ENCODE measurements at places on chromosomes 1 and 21.

DNA sequence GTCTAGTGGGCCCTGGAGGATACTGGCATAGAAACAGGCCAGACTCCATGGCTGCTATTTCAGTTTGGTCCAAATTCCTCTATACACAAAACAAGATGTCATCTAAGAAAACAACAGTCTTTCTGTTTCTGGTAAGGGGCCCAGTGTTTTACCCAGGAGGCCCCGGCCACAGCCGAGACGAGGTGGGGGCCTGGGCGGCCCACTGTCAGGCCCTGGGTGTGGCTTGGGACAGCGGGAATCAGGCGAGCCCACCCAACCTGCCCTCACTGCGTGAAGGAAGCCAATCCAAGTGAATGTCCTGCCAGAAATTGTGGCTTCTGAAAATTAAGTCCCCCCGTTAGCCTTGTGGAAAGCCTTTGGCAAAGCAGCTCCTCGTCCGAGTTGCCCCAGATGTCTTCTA, 31.2 kb upstream of the GPR153 start:
- no peak for DNase-seq

GRCh38 chr1:173857363-173857917, 10.3 kb downstream of the GAS5 start:
- no peak for DNase-seq

DNA sequence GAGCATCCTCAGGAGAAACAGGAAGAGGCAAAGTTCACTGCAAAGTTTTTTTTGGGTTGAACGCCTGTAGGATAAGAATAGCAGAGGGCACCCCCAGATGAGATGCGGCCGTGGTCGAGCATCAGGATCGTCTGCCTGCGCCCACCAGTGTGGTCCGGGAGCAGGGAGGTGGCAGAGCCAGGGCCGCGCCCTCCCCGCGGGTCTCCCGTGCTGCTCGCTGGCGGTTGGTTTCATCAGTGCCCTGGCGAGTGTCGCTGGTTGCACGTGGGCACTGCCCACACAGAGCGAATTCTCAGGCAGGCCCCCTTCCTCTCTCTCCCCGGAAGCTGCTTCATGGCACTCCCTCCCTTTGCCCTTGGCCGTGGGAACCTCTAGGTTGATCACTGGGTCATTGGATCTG, 120.0 kb downstream of the PCBP3 start:
- DNase-seq = no peak

GRCh38 chr1:94739521-94740061, 80.6 kb upstream of the SLC44A3 start:
- DNase-seq = no peak

DNA sequence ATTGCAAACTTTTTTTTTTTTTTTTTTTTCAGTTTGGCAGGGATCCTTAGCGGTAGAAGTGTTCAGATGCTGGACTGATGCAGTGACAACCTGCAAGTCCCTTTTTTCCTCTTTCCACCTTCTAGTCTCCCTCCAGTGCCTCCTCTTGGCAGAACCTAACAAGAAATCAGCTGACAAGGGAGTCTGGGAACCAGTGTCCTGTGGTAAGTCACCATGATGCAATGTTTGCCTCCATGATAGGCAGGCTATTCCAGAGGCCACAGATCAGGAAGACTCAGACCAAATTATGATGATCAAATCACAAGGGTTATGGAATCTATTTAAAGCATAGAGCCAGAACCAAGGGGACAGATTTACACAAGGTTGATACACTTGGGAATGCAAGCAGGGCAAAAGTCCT, 3.0 kb upstream of the CD34 start:
- DNase-seq = no peak

DNA sequence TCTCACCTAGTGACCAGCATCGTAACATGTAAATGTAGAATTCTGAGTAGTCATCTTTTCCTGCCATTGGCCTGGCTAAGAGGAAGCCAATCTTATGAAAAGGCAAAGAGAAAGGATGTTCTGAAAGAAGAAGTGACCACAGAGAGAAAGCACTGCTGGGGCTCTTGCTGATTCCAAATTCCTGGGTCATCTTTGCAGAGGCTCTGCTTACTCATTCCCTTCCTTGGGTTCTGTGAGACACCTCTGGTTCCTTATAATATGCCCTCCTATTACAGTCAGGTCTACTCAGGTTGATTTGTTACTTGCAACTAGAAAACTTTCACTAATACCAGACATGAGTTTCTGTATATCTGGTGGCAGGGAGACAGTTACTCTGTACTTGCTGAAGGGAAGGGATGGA, 198.8 kb upstream of the C8B start:
- DNase-seq = no peak

- DNase-seq = peak; percentile 26
Observed at GRCh38 chr21:45405819-45406762, 1.1 kb downstream of the COL18A1 start.

GRCh38 chr1:24584171-24584647, 28.3 kb downstream of the NCMAP start:
- no peak for DNase-seq

- no peak for DNase-seq
Observed at GRCh38 chr21:46145159-46145839, 10.1 kb downstream of the FTCD start.

GRCh38 chr1:173856903-173857302, 10.9 kb downstream of the GAS5 start:
- DNase-seq = no peak

DNA sequence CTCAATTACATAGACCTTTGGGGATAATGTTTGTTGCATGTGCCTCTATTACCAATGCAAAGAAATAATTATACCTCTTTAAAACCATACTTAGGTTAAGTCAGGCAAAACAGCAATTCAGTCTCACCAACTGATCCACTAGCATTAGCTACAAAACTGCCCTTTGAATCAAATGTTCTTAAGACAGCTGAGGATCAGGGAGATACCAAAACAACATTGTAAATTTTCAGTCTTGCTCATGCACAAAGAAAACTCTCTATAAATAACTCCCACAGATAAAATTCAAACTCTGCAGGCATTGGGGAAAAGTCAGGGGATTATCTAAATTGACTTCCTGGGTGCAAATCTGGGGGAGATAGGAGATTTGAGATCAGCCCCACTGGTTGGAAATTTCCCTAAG, 100.9 kb upstream of the DPT start:
- DNase-seq = no peak

- DNase-seq = no peak
Observed at GRCh38 chr1:155982106-155982505, 3.8 kb upstream of the ARHGEF2 start.

DNA sequence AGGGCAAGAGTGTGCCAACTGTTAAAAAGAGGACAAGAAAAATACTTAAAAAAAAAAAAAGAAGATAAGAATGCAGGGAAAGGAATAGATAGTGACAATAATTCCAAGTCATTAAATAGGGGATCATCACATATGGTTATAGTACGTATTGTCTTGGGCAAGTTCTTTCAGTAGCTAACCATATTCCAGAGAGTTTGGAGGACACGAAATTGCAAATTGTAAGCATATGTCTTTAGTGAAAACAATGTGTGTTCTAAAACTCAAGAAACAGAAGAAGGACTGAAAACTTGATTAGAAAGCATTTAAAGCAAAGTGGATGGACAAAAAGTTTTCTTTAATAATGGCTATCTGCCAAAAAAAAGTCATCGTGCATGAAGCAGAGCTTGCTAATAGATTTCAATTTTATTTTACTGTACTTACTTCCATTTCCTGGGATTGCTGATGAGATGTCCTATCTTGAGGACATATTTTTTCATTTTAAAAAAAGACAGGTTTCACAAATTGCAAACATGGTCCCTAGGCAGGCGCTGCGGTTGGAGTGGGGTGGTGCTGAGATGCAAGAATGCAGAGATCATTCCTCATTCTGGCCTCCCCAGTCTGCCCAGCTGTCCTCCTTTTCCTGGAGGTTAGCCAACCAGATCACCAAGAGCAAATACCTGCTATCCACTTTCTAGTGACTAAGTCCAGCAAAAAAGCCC, 11.9 kb downstream of the TSPAN2 start:
- DNase-seq = no peak

DNA sequence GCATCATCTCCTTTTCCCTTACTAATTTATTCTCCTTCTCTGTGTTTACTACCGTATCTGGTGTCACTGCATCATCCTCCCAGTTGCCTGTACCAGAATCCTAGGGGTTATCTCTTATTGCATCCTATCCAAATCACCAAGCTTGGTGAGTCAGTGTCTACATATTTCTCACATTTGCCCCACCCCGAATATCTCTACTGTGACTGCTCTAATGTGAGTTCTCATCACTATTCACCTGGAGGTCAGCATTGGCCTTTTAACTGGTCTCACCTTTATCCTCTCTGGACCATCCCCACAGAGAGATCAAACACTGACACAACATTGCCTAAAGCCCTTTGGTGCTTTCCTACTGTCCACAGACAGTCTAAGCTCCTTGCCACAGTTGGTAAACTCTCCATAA, 45.7 kb upstream of the ZNF648 start:
- peak; percentile 30 for DNase-seq

GRCh38 chr1:91631718-91632330, 131.2 kb downstream of the CDC7 start:
- no peak for DNase-seq

DNA sequence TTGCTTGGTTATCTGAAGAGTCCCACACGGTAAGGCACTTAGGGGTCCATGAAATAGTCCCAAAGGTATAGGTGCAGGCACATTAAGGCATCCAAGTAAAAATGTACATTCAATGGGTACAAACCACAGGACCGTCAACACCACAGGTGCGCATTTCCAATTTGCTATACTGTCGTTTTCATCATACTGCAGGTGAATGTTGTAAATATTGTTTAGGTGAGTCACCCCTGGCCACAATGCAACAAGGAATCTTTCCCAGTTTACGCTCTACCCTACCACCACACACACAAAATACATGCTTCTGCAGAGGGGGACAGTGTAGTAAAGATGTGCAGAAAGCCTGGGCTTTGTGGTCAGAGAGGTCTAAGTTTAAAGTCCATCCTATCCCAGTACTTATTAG, 13.7 kb downstream of the CADM3 start:
- no peak for DNase-seq

DNA sequence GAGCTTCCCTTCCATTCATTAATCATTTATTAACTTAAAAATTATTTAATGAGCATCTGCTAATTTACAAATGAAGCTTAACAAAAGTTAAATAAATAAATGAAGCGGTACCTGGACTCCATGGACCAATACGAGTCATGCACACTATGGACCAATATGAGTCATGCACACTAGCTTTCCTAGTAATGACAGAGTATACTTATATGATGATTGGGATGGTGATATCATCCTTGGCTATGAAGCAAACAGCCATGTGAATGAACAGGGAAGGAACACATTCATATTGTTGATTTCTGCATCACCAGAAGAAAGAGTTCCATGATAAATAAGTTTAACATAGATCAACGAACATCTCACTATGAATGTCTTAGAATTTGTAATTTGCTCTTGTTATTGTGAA, 109.9 kb downstream of the SPAG17 start:
- no peak for DNase-seq

DNA sequence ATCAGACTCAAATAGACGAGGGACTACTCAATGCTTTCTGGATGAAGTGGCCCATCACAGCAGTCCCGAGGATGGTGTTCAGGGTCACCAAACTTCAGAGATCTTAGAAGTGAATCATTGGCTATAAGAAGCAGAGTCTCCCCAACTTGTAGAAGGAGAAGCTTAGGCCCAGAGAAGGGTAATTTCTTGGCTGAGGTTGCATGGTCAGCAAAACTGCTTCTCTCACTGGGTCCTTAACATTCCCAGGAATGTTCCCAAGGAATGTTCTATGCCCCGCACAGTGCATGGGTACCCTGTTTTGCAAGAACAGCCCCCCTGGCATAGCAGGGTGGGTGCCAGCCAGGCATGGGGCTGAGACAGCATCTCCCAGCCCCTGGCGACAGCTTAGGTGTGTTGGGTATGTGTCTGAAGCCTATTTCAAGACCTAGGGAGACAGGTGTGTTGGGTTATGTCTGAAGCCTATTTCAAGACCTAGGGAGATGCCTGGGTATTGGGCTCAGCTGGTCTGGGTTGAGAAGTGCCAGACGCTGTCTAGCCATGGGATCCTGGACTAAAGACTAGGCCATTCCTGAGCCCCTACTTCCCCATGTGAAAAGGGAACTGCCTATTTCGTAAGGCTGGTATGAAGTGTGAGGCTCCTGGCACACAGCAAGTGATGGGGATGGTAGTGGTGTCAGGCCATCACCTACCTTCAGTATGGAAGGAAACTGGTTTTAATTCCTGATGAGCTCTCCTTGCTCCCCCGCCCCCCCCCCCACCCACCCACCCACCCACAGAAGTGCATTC, 26.1 kb downstream of the PADI6 start:
- no peak for DNase-seq

GRCh38 chr21:29730281-29730680, 209.5 kb downstream of the GRIK1 start:
- no peak for DNase-seq

- no peak for DNase-seq
Observed at GRCh38 chr1:217115404-217116380, 392.5 kb upstream of the ESRRG start.

- no peak for DNase-seq
Observed at GRCh38 chr1:233655301-233655740, 41.4 kb downstream of the KCNK1 start.

DNA sequence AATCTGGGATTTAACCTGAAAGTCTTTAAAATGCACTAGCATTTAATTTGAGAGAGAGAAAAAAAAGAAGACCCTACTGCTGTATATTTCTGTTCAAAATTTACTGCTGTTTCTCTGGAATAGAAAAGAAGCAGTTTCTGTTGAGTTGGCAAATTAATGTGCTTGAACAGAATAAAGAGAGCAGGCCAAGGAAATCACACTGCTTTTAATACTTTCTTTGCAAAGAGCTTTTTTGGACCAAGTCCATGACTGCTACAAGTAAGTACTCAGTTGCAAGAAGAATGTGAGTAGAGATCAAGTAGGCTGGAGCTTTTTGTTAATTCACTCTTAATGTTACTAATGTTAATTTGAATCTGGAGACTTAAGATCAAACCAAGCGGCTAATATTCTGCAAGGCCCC, 336.2 kb upstream of the SGIP1 start:
- DNase-seq = no peak

DNA sequence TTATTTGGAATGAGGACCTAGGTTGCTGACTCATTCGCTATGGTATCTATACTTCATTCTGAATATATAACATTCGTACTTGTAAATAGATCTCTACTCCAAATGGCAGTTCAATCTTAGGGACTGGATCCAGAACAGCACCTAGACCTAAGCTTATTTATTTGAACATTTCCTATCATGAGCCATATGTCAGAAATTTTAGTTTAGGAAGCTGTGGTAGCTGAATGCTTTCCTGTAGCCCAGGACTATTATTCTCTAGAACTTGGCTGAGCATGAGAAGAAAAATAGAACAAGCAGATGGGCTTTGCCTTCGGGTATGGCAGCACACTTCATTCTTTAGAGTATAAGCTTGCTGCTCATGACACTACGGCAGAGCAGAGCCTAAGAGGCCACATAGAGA, 1114.4 kb upstream of the B3GALT2 start:
- DNase-seq = no peak

DNA sequence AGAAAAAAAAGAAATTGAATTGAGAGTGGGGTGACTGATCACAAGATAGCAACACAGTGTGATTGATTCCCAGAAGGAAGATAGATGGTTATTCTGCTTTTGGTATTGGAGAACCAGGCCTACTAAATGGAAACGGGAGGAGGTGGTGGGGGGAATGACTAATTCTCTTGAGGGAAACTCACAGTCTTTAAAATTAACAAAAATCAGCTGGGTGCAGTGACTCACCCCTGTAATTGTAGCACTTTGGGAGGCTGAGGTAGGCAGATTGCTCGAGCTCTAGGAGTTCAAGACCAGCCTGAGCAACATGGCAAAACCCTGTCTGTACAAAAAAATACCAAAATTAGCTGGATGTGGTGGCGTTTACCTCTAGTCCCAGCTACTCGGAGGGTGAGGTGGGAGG, 134.6 kb upstream of the PDE4B start:
- no peak for DNase-seq
